ELF-1 (cell line): ENCODE measurements at places on chromosomes 4 and X.

- DNase-seq: no peak
These were observed 14.0 kb upstream of the MFAP3L start for GRCh38 chr4:170040031-170040680.

- no peak for DNase-seq
These were observed 10.1 kb downstream of the AMOT start for GRCh38 chrX:112830540-112830939.

- no peak for DNase-seq
These were observed 21.5 kb downstream of the NELFA start for GRCh38 chr4:1987296-1987695.

- DNase-seq: no peak
These were observed 815 bp downstream of the FAM53A start for GRCh38 chr4:1683261-1683735.

GRCh38 chrX:96715481-96715880 lies 30.8 kb downstream of the DIAPH2 start:
- DNase-seq: no peak

DNA sequence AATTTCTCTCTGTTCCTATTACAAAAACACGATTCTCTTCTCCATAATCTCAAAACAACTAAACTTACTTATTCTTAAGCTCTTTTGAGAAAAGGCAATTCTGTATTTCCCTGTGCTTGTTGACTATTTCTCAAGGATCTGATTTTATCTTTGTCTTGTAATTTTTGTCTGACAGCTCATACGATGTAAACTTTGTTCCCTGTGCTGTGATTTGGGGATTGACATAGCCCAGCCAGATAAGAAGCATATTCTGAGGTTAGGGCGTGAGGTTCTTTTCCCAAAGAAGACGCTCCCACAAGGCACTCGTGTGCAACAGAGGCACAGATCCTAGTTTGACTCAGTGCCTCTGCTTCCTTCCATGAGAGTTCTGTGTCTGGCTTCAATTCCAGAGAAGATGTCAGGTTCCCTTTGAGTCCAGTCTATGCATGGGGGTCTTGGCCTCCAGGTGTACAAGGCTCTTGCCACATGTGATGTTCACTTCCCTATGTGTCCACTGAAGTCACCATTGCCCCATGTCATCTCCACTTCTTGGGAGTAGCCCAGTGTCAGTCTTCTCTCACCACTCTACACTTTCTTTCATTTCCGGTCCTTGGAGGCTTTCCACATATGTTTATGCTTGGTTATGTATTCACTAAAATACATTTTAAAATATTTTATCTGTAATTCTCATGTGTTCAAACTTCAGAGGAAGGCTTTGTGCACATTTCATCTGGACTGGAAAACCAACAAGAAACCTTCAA lies 94.8 kb downstream of the MID1 start:
- DNase-seq: no peak

- no peak for DNase-seq
These were observed 834.6 kb upstream of the AMOT start for GRCh38 chrX:113675278-113675677.

DNA sequence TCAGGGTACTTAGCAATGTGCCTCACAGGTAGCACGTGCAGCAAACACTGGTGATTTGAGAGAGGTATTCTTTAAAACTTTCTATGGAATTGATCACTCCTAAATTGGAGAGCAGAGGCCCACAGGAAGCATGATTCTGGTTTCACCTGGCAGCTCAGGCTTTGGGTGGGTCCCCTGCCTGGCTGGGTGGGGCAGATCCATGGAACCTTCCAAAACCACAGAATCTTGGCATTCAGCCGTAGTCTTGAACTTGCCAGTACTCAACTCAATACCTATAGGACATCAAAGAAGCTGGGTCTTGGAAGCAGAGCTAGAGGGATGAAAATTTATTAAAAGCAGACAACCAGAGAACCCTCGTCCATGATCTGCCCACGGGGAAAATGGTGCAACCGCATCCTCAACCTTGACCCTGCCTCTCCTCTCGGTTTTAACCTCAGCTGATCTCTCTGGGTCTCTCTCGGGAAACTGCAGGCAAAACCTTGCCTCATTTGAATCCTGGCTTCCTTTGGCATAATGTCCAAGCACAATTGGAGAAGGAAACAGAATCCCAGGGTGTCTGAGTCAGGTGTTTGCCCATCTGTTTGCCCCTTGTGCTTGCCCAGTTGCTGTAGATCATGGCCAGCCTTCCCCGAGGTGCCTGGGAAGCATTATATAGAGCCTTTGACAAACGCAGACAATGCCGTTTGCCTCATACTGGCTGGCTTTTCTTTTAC lies 22.9 kb downstream of the OTOP1 start:
- DNase-seq: no peak

GRCh38 chr4:173337463-173337862 lies 3.3 kb upstream of the HMGB2 start:
- no peak for DNase-seq

DNA sequence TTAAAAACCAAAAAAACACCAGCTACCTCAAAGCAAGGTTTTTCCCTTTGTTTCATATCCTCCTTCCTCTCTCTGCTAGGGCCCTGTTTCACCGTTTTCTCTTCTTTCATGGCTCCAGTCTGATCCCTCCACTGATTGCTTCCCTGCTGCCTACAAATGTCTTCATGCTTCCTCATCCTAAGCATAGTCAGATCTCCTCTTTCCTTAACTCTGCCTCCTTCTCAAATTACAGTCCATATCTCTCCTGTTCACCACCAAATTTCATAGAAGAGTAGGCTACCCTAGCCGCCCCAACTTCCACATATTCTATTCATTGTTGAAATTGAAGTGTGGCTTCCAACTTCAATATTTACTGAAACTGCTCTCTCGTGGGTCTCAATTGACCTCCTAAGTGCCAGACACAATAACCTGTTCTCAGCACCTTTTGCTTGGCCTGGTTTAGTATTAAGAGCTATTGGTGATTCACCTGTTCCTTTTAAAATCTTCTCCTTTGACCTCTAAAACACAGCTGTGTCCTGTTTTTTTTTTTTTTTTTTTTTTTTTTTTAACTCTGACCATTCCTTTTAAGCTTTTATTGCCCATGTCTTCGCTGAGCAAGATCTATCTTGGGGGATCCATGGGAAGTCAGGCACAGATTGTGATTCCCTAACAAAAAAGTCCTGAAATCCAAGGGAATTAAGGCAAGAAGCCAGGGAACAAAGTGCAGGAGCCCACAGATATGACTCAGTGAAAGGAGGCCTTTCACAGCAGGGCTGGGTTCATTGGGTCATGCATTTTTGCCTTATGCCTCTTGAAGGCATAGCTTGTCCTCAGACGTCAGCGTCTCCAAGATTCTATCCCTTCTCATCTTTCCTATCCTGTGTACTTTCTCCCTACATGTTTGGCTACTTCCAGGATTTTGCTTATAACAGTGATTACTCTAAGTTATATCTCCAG lies 85.4 kb downstream of the RPS3A start:
- no peak for DNase-seq

DNA sequence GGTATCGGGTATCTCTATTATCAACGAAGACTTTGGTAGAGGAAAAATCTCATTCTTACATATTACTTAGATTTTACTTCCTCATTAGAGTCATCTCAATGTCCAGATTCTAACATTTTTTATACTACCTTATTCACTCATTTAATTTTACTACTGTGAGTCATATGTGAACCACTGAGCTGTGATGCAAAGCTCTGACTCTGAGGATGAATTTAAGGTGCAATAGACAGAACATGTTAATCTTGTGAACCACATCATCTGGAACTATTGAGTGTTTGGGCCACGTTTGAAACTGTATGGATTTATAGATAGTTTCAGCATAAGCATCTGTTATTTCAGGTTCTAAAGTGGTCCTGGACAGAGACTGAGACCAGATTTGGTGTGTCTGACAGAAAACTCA lies 78.4 kb downstream of the PWWP3B start:
- DNase-seq: no peak

GRCh38 chr4:2630556-2631273 lies 94.3 kb downstream of the FAM193A start:
- DNase-seq: no peak
